ENCODE measurements at places on chromosomes 16 and 17.
A peak's percentile ranks its signal among the peaks of the same experiment; 100 is the strongest.

DNA sequence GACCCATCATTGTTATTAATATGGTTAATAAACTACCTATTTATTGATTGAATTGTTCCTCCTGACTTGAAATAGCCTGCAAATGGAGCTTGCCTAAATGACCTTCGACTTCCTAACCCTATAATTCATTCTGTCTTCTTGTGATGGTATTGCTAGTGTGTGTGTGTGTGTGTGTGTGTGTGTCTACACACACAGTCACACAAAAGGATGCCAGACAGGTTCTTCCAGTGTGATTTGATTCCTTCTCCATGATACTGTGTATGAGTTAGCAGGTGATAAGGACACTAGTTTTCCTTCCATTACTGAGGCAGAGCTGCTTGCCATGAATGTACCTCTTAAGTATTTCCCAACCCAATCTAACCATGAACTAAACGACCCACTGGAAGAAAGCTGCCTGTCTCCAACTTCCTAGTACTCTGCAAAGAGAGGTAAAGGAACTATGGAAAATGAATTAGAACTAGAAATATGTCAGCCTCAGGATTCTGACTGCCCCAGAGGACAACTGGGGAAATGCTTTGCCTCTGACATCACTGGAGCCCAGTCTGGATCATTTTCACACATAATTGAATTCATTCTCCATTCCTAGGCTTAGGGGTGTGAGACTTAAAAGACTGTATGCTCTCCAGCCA, 3.5 kb upstream of the CDC6 start:
- DNase-seq, result no peak

DNA sequence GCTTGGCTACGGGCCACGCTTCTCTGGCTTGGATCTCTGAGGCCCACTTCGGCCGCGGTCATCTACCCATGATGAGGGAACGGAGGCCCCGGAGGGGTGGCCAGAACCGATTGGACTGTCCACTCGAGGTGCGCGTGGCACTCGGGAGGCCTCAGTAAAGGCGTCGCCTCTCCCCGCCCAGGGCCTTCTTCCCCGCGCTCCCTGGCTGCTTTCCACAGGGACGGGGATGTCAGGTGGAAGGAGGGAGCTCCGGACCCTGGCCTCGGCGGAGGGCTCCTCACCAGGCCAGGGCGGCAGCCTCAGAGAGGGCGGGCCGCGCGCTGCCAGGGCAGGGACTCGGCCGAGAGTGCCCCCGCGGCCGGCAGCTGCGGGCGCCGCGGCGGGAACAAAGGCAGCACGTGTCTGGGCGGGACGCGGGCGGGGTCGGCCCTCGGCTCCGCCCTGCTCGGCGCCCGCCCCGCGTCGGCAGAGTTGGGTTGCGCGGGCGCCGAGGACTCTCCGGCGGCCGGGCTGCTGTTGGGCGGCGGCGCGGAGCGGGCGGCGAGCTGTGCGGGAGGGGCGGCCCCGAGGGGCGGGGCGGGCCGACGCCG, 587 bp upstream of the CDK5R1 start:
- DNase-seq, result peak; percentile 78

DNA sequence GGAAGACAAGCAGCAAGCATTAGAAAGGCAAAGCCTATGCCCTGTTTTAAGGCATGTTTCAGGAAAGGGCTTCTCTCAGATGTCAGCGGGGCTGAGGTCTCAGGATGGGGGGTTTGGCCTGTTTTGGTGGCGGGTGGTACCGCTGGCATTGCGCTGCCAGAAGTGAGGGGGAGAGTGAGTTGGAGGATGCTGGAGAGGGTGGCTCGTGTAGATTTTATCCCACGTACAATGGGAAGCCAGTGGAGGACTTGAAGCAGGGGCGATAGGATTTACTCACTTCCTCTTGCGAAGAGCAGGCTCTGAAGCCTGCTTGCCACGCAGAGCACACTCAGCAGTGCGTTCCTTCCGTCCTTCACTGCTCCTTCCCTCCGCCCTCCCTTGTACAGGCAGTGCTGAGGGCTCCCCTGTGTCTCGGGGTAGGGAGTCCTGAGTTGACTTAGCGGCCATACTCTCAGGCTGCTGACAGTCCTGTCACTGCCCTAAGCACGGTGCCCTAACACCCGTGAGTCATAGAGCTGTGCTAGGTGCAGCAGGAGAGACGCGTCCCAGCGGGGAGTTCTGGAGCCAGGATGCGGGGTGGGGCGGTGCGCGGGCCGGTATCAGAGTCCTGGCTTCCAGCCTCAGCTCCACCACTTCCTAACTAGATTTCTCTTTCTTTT, 113.1 kb downstream of the SNX29 start:
- DNase-seq, result peak; percentile 43

GRCh38 chr17:29835435-29836351, 94.3 kb downstream of the SSH2 start:
- no peak for DNase-seq
